Stimulated activated CD4-positive, alpha-beta T cell treated with anti-CD3 and anti-CD28 coated beads, Interleukin-15, amount 100 ng/mL, for 1 hour (primary cell): ENCODE measurements at places on chromosomes 2 and 18.

DNA sequence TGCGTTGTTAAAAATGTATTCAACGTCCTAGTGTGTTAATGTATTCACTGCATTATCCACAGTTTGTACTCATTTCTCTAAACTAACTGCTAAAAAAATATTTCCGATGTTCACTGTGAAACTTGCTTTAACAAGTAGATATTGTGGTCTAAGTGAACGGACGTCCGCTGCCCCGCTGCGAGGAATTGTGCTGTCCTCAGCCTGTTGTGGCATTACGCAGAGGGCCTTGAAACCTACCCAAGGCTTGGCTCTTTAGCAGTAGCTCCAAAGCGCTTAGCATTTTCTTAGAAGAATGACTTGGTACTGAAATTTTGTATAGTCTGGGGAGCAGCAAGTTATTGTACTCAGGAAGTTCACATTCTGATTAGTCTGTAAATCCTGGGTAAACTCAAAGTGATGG, 136.5 kb upstream of the SP5 start:
- DNase-seq: no peak

DNA sequence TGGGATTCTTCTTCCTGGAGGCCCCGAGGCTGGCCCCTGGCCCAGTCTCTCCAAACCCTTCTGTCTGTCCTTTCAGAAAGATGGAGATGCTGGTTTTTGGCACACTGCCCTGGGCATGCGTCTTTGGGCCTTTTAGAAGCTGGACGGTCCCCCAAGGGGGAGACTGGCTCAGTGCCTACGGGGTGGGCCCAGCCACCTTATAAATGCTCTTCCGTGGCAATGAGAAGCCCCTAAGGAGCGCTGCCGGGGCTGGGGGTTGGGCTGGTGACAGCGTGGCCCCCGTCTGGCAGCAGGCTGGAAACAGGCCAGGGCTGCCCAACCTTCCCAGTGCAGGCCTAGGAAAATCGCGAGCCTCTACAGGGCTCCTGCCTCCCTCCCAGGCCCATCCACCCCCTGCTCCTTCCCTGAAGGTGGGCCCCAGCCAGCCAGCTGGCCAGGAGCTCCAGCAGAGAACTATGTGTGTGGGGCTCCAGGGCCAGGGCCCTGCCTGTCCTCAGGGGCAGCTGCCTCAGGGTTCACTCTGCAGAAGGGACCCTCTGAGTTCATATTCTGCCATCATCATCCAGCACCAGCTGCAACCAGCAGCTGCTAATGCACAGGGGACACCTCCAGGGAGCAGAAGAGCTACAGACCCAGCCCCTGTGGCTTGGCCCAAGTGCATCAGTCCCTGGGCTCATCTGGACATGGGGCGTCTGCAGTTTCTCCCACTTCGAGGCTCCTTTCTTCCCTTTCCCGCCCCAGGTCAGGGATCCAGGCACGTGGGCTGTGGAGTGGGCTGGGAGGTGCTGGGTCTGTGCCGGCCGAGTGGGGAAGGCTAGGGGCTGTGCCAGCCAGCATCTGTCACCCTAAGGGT, 107.6 kb upstream of the OTOS start:
- no peak for DNase-seq

GRCh38 chr2:64322433-64322832, 131.5 kb upstream of the LGALSL start:
- no peak for DNase-seq

GRCh38 chr2:109676346-109676902, 62.3 kb downstream of the SOWAHC start:
- no peak for DNase-seq

DNA sequence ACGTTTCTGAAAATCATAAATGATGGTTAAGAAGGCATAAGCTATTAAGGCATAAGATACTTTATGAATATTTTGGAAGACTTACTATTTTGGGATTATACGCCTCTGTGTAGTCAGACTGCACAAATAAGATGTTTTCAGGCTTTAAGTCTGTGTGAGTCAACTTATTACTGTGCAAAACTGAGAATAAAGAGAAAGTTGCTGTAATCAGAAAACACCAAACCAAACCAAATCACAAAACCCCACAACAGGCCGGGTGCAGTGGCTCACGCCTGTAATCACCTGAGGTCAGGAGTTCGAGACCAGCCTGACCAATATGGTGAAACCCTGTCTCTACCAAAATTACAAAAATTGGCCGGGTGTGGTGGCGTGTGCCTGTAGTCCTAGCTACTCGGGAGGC, 7.7 kb downstream of the CLK1 start:
- DNase-seq: no peak

GRCh38 chr18:78813936-78814710, 165.5 kb upstream of the SALL3 start:
- no peak for DNase-seq

GRCh38 chr2:95719473-95720060, 127.8 kb downstream of the TRIM43 start:
- DNase-seq: no peak

GRCh38 chr18:76345901-76346300, 149.1 kb downstream of the ZNF516 start:
- no peak for DNase-seq

DNA sequence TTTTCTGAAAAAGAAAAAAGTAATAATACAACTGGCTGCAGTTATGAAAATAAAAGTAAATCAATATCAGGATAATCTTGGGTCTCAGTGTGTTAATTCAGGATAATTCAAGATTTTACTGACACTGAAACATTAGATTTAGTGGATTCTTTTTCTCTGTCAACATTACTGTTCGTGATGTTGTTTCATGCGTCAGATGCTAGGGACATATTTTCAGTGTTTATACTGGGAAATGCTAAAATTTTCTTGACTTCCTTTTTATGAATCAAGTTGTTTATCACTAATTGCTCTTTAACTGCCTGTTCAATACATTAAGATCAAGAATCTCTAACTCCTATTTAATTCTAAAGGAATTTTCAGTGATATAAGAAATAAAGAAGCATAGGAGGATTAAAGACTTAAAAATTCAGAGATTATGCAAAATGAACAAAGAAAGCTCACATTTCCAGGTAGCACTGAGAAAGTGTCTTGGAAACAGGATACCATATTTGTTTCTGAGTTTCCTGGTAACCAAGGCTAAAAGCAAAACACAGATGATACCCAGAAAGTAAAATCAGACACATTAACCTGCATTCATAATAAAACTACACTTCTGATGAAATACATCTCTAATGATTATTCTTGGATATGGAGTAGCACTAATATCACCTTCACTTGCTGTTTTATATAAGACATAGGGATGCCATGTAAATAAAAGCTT, 174.0 kb downstream of the ARL4C start:
- no peak for DNase-seq

GRCh38 chr2:217286833-217287232, 427.0 kb upstream of the TNP1 start:
- no peak for DNase-seq

DNA sequence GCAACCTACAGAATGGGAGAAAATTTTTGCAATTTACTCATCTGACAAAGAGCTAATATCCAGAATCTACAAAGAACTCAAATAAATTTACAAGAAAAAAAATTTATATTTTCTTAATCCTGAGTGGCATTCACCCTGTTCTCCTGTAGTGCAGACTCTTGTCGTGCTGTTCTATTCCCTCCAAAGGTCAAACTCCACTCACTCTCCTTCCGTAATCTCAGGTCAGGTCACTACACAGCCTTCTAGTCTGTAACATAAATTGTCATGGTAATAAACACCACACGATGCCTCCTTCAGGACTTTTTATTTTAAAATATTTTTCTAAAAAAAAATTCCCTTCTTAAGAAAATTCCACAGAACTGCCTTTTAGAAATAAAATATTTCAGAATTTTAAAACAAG, 417.9 kb upstream of the GCFC2 start:
- no peak for DNase-seq

DNA sequence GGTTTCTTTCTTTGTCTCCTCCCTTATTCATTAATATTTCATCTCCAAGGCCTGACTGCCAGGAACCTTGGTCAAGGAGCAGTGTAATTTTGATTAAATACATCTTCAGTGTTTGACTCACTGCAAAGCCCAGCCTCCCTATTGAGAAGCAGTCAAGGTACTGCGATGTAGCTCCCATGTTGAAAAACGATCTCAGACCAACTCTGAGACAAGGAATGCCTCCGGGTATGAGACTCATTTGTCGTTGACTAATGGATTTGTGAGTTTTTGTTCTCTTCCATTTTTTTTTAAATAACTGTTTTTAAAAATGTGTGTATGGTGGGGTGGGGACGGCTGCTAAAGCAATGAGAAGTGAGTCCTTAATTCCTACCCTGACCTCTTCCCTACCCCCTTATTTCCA, 361.6 kb downstream of the SOX11 start:
- no peak for DNase-seq

GRCh38 chr2:216139884-216140283, 30.7 kb downstream of the XRCC5 start:
- no peak for DNase-seq

DNA sequence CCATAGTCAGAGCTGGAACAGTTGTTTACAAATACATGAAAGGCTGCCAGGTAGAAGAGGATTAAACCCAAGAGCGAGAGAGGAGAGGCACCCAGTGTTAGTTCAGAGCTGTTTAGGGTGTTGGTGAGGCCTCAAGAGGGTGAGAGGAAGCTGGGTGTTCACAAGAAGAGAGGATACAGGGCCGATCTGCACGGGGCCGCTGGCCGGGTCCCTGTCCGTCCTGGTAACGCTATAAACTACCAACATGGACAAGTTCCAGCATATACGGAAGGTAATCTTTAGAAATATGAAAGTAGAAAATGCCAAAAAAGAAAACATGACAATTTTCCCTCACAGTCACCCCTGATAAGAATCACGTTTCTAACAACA, 109.7 kb downstream of the TMEM18 start:
- DNase-seq: no peak

GRCh38 chr2:41933585-41934320, 114.1 kb upstream of the PKDCC start:
- no peak for DNase-seq

GRCh38 chr2:216775043-216775453, 79.7 kb upstream of the IGFBP5 start:
- no peak for DNase-seq

DNA sequence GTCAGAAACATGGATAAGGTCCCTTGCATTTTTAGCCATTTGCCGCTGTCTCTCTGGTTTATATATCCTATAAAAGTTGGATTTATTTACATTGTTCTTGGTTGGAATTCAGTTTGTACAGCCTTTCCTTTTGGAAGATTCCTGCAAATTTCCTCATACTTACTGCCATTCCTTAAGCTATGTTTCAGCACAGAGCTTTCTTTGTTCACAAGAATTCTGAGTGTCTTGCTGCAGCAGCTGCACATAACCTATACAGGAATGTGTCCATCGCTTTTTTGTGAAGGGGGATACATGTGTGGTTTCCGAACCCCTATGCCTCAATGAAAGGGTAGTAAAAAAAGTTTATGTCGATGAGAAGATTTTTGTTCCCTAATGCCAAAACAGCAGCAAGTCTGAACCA, 48.3 kb upstream of the CCDC68 start:
- DNase-seq: no peak

GRCh38 chr2:154696810-154697417, 1.6 kb upstream of the KCNJ3 start:
- DNase-seq: no peak
